CD4-positive, alpha-beta T cell treated with Interleukin-1 beta for 1 hour (primary cell): ENCODE measurements at places on chromosomes 7 and 10.

- no peak for DNase-seq
These were observed 995.2 kb downstream of the ANKRD7 start for GRCh38 chr7:119219663-119220062.

DNA sequence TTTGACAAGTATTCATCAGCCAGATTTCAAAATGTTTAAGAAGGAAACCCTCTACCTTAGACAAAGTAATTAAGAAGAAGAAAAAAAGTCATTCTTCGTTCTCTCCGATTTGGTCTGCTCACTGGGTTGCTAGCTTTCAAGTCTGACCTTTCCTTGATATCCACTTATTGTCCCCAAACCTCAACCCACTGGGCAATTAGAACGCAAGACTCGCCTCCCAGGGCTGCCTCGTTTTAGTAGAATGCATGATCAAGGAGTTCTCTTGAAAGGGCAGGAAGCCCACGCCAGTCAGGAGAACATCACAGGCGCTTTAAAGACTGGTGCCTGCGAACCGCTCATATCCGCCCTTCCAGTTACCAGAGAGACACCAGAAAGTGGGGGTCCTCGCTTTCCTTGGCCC, 637.7 kb downstream of the PARD3 start:
- no peak for DNase-seq

DNA sequence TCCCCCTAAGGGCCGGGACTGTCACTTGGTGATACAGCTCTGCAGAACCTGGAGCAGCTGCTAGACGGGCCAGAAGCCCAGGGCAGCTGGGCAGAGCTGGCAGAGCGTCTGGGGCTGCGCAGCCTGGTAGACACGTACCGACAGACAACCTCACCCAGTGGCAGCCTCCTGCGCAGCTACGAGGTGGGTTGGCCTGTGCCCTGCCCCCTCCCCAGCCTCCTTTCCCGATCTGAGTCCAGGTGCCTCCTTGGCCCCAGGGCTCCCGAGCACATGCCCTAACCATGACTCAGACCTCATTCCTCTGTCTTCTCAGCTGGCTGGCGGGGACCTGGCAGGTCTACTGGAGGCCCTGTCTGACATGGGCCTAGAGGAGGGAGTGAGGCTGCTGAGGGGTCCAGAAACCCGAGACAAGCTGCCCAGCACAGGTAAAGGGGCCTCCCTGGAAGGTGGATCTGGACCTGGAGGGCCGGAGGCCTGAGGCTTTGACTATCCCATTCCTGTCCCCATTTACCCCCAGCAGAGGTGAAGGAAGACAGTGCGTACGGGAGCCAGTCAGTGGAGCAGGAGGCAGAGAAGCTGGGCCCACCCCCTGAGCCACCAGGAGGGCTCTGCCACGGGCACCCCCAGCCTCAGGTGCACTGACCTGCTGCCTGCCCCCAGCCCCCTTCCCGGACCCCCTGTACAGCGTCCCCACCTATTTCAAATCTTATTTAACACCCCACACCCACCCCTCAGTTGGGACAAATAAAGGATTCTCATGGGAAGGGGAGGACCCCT, 6.4 kb downstream of the NFKB2 start:
- peak; percentile 12 for DNase-seq

DNA sequence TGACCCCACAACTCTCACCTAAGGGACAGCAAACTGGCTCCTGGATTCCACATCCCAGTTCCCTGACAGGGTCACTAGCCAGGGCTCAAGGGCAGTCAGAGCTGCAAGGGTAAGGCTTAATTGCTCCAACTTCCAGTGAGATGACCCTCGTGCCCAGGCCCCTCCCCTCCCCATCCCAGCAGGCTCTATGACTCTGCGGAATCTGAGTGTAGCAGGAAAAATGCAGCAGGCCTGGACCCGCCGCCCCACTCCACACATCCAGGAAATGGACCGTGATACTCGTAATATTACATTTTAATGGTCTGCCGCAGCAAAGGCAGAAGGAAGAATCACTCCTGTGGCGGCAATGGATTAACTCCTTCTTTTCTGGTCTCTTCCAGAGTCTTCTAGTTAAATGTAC, 91.7 kb upstream of the CHST15 start:
- DNase-seq: no peak

DNA sequence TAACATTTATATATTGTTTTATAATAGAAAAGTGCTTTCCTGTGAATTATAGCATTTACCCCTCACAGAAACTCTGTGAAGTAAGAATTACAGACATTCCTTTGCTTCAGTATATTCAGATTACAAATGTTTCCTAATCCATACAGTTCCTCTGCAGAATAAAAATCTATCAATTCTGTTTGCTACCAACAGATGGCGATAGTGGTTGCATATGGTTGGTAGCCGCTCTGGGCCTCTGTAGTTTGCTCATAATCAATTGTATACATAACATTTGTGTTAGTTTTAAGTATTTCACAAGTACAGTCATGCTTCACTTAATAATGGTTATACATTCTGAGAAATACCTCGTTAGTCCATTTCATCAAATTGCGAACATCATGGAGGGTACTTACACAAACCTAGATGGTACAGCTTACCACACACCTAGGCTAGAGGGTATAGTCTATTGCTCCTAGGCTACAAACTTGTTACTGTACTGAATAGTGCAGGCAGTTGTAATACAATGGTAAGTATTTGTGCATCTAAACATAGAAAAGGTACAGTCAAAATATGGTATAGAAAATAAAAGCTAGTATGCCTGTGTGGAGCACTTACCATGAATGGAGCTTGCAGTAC, 94.4 kb upstream of the STEAP4 start:
- no peak for DNase-seq

DNA sequence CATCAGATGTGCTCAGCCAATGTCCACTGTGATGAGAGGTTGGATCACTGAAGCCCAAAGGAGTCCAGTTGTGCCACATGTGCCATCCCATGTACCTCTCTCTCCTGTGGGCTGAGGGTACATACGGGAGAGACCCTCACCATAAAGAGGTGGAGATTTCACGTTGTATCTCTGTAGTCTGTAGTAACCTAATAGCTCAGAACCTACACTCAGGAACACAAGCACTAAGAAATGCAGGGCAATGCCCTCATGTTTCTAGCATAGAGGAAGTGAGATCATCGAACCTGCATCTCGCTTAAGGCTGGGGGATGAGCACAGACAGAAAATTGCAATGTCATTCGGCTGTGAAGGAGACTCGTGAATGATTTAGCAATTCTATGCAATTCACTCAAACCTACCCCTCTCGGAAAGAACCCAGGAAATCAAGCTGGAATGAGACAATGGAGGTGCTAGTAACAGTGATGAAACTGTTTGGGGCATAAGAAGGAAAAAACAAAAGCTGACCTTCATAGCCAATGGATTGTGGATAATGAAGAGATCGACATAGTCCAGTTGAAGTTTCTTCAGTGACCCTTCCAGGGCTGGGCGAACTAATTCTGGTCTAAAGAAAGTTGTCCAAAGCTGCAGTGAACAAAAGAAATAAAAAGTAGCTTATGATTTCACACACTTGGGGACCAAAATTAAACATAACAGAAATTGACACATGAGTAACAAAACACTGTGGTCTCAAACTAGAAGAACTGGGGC, 80.3 kb upstream of the UCN3 start:
- peak; percentile 30 for DNase-seq
